COR-L47 (cell line): ENCODE measurements at places on chromosomes 4 and X.

GRCh38 chrX:74536152-74536831, 78.1 kb downstream of the RLIM start:
- DNase-seq, result peak; percentile 78

DNA sequence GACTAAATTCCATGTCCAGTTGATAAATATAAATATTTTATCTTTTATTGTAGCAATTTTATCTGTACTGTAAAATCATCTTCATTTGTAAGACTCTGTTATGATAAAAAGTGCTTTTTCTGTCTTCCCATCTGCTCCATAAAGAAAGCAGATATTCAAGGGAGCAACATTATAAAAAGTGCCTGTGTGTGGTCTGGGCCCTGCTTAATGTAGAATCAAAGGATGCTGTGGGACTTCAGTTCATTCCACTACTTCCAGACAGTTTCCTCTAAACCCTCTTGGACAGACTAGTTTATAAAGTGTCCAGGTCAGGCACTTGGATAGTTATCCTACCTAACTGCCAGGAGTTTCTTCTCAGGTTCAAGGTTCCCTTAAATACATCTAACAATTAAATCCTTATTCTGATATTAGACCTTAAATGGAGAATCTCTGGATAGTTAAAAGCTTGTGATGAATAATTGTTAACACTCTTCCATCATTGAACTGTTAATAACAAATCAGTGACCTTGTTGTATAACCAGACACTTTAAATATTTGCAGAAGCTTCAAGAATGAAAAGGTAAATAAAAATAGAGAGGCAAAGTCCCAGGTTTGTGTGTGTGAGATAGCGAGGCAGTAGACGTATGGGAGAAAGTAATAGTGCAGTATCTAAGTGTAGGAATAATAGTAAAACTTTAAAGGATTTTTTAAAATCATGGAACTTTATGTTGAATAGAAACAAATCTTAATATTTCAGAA, 237.5 kb upstream of the CTSO start:
- DNase-seq, result no peak

DNA sequence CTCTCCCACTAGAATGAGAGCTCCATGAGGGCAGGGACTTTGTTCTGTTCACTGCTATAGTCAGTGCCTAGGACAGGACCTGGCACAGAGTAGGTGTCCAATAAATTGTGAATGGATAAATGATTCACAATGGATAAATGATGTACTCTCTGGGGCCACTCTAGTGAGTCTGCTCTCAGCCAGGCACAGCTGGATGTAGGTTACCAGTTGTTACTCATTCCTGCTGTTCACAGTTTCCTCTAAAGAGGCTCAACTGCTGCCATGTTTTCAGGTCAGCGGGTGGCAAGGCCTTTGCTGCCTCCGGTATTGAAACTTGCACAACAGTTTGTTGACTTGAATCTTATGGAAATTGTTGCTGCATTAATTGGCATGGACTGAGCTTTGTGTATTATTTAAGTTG, 99.1 kb downstream of the NHSL2 start:
- DNase-seq, result no peak

- DNase-seq, result peak; percentile 39
Observed at GRCh38 chr4:56755901-56756300, 65.6 kb downstream of the SPINK2 start.

- no peak for DNase-seq
Observed at GRCh38 chrX:23292354-23292987, 42.2 kb upstream of the PTCHD1 start.

DNA sequence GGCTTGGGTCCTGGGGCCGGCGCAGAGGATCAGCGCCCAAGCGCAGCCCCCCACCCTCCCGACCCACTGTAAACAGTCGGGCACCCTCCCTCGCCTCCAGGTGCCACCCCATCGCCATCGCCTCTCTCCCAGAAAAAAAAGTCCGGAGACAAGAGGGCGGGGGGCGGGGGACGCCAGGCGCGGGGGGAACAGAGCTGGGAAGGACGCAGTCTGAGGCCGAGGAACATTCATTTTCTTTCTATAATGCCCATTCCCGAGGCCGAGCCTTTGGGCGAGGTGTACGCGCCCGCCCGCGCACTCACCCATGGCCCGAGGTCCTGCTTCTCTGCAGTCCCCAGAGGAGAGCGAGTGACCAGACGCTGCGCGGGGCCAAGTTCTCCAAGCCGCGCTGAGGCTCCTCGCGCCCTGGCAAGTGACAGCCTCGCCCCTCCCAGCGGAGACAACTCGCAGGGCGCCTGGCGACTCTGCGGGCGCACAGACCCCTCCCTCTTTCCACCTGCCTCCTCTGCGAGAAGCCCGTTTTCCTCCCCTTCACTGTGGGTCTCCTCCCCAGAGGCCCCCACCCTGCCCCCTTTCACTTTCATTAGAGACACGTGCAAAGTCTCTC, 63.5 kb upstream of the WDR17 start:
- DNase-seq, result peak; percentile 63

DNA sequence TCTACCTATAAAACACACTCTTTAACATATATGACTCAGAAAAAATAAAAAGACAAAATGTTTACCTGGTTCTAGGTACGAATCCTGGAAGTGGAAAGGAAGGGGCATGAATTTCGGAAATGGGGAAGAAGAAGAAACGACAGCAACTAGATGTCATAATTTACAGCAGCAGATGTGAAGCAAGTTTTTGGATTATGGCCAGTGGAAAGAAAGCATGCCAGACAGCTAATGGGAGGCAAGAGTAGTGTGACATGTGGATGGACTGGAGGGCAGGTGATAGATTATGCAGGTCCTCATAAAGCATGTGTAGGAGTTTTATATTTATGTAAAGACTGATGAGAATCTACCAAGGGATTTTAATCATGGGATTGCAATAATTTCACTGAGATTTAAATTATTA, 279.0 kb upstream of the TACR3 start:
- no peak for DNase-seq

GRCh38 chr4:53599632-53600031, 8.3 kb upstream of the LNX1 start:
- no peak for DNase-seq

DNA sequence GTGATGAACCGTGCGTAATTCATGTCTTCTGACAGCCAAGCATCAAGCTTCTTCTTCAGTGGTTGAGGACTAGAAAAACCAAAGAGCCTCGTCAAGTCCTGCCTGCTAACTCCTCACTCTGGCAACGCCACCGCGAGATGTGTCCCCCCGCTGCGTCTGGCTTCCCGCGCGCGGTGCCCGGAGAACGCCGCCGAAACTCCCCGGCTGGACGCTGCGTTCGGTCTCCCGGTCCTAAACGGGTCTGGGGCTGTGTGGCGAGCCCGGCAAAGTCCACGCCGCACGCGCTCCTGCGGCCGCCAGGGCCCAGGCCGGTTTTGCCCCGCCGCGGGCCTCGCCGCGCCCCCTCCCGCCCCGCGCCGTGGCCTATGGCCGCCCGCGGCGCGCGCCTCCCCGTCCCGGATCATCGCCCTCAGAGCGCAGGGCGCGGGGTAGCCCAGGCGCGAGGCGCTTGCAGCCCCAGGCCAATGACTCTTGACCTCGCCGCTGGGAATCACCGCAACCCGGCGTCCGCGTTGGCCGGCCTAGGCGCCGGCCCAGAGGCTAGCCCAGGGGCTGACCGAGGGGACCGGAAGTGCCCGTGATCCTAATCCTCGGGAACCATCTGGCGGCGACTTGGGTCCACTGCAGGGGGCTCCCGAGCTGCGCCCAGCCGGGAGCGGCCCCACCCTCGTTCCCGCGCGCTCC, at the start of gene AADAT:
TSS of gene AADAT (minus strand) at position 289 of the 684 bp plus-strand sequence. CDS start at position 23, 266 bp downstream.
- peak; percentile 79 for DNase-seq

DNA sequence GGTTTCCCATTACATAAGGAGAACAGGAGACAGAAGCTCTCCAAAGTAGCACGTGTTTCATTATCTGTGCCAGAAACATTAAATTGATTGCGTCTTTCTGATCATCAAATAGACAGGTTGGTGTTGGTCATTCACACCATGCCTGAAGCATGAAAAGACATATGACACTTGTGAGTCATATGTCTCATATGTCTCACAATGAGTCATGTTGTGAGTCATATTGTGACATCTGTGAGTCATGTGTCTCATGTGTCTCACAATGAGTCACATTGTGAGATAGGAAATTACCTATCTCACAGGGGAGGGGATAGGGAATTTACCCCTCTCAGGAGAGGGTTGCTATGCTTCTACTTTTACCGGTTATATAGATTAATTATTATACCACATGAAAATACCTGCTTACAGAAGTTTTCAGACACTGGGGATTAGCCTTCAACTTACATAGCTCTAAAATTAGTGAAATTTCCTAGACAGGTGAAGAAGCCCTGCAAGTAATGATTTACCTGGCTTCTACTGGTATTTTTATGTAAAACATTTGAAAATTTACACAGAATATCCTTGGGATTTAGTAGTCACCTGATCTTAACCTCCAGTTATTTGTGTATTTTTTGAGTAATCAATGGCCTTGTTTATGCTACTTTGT, 80.8 kb downstream of the NPFFR2 start:
- no peak for DNase-seq

DNA sequence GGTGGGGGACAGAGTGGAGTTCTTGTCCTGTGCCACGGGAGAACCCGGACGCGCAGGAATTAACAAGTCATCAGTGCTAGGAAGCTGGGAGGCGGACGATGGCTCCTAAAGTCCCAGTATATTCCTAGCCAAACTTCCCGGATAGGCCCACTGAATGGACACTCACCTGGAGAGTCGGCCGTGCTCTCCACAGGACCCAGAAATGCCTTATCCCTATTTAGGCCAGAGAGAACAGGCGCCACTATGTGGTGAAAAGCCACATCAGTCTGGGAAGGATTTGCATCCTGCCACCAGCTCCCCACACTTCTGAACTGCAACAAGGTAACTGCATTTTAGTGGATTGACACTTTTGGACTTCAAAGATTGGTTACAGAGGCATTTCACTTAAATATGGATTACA, 1.1 kb downstream of the CFAP299 start:
- DNase-seq, result peak; percentile 65

DNA sequence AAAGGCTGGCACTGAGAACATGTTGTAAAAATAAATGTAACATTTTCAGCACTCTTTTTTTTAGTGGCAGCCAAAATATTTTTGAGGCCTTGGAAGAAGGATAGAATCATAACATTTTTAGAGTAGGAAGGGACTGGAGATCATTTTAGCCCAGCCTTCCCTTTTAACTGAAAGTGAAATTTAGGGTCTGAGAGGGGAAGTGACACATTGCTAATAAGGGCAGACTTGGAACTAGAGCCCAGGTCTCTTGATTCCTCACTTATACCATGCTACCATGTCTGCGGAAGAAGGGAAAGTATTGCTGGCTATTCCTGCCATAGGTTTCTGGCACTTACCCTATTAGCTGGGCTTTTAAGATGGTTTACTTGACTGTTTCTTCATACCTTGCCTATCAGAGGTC, 4.8 kb downstream of the WDR44 start:
- DNase-seq, result no peak

- DNase-seq, result no peak
Observed at GRCh38 chrX:119489212-119490074, 21.2 kb downstream of the SLC25A5 start.

DNA sequence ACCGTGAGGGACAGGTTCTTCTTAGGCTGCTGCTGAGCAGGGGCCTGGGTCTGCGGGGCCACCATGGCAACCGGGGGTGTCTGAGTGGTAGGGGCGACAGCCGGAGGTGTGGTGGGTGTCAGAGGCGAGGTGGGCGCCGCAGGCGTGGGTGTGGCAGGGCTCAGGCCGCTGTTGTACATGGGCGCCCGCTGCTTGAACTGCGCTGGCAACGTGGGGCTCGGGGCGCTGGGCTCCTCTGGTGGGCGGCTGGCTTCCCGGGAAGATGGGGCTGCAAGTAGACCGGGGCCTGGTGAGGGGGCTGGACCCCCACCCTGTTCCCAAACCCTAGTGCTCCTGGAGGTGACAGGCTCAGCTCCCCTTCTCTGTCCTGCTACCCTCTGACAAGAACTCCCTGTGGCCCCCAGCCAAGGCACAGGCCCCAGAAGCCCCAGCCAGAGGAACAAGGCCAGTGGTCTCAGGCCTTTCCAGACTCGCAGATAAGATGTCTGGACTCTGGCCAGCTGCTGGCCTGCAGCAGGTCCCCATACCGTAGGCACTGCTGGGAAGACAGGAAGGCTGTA, 24.8 kb downstream of the NELFA start:
- no peak for DNase-seq

DNA sequence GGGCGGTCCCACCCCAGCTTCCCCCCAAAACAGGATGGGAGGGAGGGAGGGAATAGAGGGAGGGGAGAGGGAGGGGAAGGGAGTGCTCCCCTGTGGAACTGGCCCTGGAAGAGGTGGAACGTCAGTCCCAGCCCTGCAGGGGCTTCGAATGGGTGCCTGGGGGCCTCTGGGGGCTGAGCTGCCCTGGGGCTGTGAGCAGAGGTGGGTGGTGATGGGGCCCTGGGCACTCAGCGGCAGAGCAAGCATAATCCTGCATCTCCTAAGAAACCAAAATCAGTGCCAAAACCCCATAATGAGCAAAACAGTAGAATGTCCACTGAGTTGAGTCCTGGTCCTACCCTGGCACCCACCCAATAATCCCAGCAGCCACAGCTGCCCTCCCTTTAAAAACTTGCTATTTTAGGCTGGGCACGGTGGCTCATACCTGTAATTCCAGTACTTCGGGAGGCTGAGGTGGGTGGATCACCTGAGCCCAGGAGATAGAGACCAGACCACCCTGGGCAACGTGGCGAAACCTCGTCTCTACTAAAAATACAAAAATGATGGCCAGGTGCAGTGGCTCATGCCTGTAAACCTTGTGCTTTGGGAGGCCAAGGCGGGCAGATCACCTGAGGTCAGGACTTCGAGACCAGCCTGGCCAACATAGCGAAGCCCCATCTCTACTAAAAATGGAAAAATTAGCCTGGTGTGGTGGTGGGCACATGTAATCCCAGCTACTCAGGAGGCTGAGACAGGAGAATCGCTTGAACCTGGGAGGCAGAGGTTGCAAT, 11.1 kb downstream of the DOK7 start:
- no peak for DNase-seq

DNA sequence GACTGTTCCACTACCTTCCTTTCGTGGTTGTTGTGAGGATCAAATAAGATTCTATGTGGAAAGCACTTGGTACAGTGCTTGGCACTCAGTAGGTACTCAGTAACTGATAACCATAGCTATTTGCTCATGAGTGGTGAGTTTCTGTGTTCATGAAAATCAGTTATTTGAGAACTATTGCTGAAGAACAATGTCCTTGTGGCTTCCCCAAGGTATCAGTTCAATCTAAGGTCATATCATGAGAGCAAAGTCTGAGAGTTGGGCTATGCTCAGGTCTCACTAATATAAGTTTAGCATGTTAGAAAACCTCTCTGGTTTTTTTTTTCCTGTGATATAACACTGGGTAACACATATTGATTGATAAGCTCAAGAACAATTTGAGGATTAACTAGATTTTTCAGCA, 147.8 kb downstream of the GRIA3 start:
- DNase-seq, result no peak

- no peak for DNase-seq
Observed at GRCh38 chr4:159483110-159483781, 380.4 kb downstream of the RAPGEF2 start.
